ENCODE measurements at places on chromosomes 7 and 10.

DNA sequence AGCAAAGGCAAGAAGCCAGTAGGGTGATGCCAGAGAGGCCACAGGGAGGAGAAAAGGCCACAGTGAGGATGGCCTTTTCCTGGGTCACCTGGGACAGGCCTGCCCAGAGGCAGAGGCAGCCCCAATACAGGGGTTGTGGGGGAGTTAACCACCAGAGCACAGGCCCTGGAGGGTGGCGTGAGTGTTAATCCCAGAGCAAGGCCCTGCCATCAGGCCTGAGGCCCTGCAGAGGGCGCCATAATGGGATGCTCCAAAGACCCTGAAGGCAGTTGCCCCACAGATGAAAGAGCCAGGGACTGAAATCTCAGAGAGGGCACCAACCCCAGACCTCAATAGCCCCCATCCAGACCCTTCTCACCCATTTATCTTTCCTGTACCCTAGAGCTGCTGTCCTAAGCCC, 23.9 kb downstream of the SLC13A4 start:
- DNase-seq: no peak

GRCh38 chr7:110762546-110763225, 328.2 kb upstream of the LRRN3 start:
- DNase-seq: peak; percentile 3

GRCh38 chr7:127252377-127252713, 396 bp downstream of the GRM8 start:
- peak; percentile 7 for DNase-seq

DNA sequence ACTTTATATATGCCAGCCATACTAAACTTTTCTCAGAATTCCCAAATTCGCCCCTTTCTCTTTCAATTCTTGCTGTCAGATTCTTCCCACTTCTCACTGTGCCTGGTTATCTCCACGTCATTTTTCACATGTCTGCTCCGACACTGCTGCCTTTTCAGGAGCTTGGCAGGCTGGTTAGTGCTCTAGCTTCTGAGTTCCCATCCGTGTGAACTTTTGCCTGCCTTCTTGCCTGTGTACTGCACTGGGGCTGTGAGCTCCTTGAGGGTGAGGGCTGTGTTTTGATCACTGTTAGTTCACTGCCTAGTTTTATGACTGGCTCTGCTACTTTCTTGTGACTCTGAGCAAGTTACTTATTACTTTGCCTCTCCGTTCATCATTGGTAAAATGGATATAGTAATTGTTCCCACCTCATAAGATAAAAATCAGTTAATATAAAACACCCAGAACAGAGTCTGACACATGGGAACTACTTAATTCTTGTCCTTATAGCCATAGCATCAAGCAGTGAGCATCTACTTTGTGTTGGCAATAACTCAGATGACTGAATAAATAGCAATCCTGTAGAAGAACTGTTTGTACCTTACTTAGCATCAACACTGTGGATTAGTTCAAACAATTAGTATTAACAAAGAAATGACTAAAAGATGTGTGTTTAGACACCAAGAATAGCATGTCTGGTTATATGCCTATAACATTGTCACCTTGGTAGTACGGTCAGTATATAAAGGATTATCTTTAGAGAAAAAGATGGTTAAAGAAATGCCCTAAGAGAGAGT, 5.5 kb downstream of the GSTO1 start:
- peak; percentile 41 for DNase-seq

GRCh38 chr7:1407892-1408291, 51.4 kb downstream of the MICALL2 start:
- DNase-seq: no peak

DNA sequence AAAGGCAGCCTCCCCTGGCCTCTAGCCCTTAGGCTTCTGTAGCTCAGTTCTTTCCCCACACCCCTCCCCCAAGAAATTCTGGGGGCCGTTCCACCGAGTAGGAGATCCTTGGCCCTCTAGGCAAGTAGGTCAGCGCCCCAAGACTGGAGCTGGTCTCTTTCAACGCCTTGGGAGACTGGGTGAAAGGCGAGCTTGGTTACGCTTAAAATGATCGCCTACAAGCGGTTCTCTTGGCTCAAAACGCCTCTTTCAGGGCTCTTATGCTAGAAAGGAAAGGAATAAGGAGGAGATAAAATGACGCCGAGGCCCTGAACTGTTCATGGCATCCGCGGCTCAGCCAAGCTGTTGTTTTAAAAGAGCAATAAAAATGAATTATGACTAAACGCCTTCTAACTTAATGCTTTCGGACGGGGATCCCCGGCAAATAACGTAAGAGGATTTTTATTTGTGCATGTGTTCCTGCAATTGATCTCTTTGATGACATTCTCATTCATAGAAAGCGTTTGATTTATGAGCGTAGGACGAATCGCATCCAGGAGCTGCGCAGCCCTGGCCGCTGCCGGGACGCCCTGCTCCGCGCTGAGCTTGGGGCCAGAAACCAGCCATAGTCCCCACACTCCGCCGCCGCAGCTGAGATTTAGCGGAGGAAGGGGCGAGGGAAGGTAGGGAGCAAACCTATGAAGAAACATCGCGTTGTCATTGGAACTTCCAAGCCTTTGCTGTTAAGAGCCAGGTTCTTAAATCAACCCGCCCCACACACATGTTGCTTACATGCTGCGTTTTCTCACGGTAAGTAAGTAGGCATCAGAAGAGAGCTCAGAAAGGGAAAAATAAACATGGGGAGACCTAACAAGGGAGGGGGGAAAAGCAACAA, 3.0 kb upstream of the HOXA1 start:
- peak; percentile 16 for DNase-seq

GRCh38 chr10:14664345-14664744, 110.4 kb downstream of the FAM107B start:
- DNase-seq: no peak

DNA sequence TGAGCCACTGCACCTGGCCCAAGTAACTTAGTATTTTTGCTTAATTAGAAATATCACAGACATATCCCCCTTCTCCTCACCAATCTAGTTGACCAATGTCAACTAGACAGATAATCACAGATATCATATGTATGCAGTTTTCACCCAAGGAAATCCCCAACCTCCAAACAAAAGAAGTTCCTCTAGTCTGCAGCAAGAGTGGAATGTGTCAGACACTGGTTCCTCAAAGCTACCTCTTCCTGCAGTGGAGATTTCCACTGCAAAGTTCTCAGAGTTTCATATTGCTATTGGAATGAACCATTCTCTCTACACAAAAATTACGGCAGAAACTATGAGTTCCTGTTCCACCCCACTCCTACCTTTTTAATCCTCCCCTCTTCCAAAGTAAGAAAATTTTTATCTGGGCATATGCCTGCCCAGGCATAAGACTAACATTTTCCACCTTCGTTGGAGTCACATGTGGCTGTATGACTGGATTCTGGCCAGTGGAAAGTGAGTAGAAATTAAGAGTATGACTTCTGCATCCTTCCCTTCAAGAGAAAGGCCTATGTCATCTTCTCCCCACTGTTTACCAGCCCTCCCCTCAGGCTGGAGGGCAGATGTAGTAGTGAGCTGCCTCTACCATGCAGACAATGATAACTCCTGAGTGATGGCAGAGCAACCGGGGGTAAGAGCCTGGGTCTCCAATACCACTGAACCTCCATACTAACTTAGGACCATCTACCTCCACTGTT, 103.0 kb downstream of the MYOF start:
- peak; percentile 28 for DNase-seq

- no peak for DNase-seq
Measured at GRCh38 chr10:77433546-77433945, 204.1 kb downstream of the KCNMA1 start.

All from astrocyte of the hippocampus (primary cell).